ENCODE measurements at places on chromosomes 11 and 22.

DNA sequence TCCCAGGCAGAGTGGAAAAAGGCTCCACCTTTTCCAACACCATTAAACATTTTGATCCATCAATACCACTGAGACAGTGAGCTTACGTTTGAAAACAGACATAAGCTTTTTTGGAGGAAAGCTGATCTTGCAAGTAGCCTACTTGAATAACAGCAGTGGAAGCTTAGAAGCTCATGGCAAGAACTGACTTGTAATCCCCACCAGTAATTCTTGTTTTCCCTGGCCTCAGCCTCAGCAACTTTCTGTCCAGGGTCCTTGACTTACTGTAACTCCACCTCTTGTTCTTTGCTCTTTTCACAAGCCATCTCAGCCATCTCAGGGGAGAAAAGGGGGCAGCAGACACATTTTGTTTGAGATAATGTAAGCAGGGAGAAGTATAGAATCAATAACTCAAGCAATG, 12.3 kb upstream of the MPZL2 start:
- DNase-seq, result no peak

- DNase-seq, result peak; percentile 24
These were observed 20.1 kb downstream of the TSPAN18 start for GRCh38 chr11:44746894-44747293.

DNA sequence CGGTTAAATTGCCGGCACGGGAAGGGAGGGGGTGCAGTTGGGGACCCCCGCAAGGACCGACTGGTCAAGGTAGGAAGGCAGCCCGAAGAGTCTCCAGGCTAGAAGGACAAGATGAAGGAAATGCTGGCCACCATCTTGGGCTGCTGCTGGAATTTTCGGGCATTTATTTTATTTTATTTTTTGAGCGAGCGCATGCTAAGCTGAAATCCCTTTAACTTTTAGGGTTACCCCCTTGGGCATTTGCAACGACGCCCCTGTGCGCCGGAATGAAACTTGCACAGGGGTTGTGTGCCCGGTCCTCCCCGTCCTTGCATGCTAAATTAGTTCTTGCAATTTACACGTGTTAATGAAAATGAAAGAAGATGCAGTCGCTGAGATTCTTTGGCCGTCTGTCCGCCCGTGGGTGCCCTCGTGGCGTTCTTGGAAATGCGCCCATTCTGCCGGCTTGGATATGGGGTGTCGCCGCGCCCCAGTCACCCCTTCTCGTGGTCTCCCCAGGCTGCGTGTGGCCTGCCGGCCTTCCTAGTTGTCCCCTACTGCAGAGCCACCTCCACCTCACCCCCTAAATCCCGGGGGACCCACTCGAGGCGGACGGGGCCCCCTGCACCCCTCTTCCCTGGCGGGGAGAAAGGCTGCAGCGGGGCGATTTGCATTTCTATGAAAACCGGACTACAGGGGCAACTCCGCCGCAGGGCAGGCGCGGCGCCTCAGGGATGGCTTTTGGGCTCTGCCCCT, 529 bp upstream of the CCND1 start:
- DNase-seq, result no peak

DNA sequence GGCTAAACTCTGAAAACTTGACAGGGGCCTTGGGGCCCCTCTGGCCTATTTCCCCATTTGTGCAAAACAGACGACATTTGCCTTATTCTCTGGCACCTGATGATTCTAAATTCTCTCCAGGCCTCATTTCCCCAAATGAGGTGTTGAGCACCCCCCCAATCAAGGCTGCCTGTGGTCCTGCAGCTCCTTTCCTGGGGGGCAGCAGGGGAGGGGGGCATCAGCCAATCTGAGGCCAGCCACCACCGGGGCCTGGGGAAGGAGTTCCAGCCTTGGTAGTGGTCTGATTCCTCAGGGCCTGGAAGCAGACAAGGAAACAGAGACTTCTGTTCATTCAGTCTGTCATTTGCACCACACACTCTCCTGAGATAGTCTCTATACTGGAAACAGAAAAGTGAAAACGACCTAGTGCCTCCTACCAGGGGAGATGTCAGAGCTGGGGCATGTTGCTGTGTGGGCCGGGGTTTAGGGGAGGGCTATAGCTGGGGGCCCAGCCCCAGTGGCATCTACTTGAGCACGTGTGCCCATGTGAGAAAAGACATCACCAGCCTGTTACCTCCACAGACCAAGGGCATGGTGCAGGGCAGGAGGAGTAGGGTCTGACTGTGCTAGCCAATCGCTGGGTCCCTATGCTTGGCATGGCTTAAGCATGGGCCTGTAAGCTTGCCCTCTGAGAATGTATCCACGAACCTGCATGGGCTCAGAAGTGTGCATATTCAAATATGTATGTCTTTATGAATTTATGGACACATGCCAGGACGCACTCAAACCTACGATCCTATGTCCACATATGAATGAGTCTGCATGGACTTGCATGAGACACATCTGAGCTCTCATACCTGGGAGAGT, 1.8 kb upstream of the TPBGL start:
- DNase-seq, result no peak

DNA sequence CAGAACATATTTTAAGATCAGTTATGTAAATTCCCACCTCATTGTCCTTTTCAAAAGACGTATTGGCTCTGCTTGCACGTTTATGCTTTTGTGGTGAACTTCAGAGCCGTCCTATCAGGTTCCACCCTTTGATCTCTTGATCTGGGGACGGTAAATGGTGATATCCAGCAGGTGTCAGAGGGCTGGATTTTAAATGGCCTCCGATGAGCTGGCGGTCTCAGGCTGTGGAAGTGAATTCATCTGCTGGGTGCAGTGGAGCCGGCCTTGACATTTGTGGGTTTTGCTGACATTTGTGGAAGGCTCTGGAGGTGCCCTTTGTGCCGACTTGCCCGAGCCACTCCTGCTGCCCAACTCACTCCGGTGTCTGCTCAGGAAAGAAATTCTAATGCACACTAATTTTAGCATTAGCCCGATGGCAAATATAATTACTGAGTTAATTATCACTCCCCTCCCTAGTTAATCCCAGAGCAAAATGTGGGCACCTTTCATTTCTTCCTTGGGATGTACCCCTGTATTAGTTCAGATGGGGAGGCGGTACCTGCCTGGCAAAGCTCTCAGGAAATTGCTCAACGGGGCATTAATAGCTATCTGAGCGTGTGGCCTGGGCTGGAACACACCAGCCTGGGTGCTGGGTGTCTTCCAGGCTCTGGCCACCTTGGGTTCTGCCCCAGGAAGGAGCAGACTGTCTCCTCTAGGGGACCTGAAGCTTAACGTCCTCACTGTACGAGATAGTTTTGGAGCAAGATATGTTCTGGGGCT, 9.1 kb downstream of the LRP5 start:
- DNase-seq, result no peak

- DNase-seq, result no peak
These were observed 18.8 kb downstream of the XKR3 start for GRCh38 chr22:16806401-16806800.

GRCh38 chr11:995044-995751, 41.3 kb downstream of the MUC6 start:
- no peak for DNase-seq

- no peak for DNase-seq
These were observed 20.7 kb upstream of the C11orf96 start for GRCh38 chr11:43921561-43922294.

All from mucosa of gallbladder (tissue), 1 donor.